ENCODE measurements at places on chromosomes 4 and X. TPM values are rescaled to one million over a fixed set of nuclear protein-coding genes. Genes with fewer than 3 reads are reported as not detected.
A peak's percentile ranks its signal among the peaks of the same experiment; 100 is the strongest.

DNA sequence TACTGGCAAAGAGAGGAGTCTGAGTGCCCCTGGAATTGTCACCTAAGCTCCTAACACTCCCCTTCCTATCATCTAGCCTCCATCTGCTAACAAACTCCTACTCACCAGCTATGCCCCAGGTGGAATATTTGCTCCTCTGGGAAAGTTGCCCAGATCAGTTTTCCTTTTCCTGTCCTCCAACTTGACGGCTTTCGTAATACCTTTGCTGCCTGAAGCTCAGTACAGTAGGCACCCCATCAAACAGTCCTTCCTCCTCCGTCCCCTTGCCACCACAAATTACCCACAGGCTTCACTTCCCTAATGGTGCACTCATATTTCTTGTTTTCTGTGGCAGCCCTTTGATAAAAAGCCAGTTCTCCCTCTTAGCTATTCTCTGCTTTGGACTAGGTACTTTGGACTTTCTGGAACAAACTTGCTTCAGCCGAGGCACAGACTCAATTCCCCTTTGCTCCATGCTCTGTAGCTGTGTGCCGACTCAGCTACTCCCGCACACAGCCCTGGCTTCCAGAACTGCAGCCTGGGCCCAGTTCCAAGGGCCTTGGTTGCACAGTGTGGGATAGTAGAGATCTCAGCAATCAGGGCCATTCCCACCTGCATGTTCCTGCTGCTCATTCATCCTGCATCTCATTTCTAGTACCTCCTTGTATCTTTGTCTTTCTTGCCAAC, 605.1 kb downstream of the BCOR start:
- H3K27ac ChIP-seq: no peak overlapping the region
- no peaks in the 10 kb centered on the region for H3K36me3 ChIP-seq
- no peak for DNase-seq

- H3K27me3 ChIP-seq: no peaks in the 10 kb centered on the region
- no peak for DNase-seq
- H3K4me1 ChIP-seq: no peaks in the 10 kb centered on the region
- no peak overlapping the region for H3K4me3 ChIP-seq
- no peaks in the 10 kb centered on the region for H3K36me3 ChIP-seq
- no peak overlapping the region for H3K27ac ChIP-seq
These were observed 399.6 kb upstream of the NDST3 start for GRCh38 chr4:117634716-117635115.

- no peak overlapping the region for H3K4me3 ChIP-seq
- no peak for DNase-seq
- no peaks in the 10 kb centered on the region for H3K36me3 ChIP-seq
- H3K27ac ChIP-seq: no peak overlapping the region
- H3K4me1 ChIP-seq: no peaks in the 10 kb centered on the region
- H3K27me3 ChIP-seq: no peaks in the 10 kb centered on the region
These were observed 149.5 kb downstream of the NR3C2 start for GRCh38 chr4:148292686-148293085.

GRCh38 chrX:14903891-14904290, 30.7 kb downstream of the MOSPD2 start:
- DNase-seq: peak; percentile 56
- no peak overlapping the region for H3K27ac ChIP-seq
- no peak overlapping the region for H3K4me3 ChIP-seq
- peaks cover 4% of the 10 kb centered on the region for H3K4me1 ChIP-seq
- H3K36me3 ChIP-seq: peaks cover 2% of the 10 kb centered on the region
- no peaks in the 10 kb centered on the region for H3K27me3 ChIP-seq

DNA sequence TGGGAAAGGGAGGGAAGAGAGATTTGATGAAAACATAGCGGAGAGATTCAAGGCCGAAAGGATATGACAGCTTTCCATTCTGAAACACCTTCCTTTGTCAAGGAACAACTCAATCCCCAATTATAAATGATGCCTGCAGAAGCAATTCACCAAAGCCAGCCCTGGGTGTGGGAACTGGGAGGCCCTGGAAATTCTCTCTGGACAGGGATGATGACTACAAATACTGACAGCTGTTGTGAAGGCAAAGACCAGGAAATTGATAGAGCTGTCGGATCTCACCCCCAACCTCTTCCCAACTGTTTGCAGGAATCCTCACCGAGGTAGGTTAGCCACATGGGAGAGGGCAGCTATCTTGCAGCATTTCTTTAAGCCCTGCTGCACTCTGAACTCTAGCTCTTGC, 54.3 kb downstream of the CCDC149 start:
- peaks cover 8% of the 10 kb centered on the region for H3K4me1 ChIP-seq
- no peak for DNase-seq
- H3K4me3 ChIP-seq: no peak overlapping the region

GRCh38 chrX:79854469-79854868, 160.1 kb upstream of the TBX22 start:
- no peaks in the 10 kb centered on the region for H3K4me1 ChIP-seq
- H3K36me3 ChIP-seq: no peaks in the 10 kb centered on the region
- no peaks in the 10 kb centered on the region for H3K27me3 ChIP-seq
- no peak overlapping the region for H3K4me3 ChIP-seq

GRCh38 chrX:10944136-10944885, 166.8 kb upstream of the HCCS start:
- no peaks in the 10 kb centered on the region for H3K27me3 ChIP-seq
- no peaks in the 10 kb centered on the region for H3K36me3 ChIP-seq
- DNase-seq: no peak
- no peaks in the 10 kb centered on the region for H3K4me1 ChIP-seq

DNA sequence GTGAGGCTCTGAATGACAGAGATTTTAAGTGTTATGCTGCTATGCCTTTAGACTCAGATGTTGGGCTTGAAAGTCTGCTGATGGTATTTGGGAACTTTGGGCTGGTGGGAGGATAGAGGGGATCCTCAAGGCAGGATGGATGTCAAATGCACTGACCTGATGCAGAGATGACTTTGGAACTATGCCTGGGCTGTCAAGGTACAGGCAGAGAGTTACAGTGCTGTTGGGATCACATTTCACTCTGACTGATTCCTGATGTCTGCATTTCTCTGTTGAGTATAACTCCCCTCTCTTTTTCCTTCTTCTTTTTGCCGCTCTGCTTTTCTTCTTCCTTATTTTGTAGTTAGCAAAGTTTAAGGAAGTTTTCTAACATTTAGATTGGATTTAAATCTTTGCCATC, 271.8 kb upstream of the ARX start:
- H3K4me1 ChIP-seq: no peaks in the 10 kb centered on the region
- H3K27me3 ChIP-seq: no peaks in the 10 kb centered on the region
- no peak overlapping the region for H3K27ac ChIP-seq
- no peaks in the 10 kb centered on the region for H3K36me3 ChIP-seq

The MAGEB10 gene
- total RNA-seq: not detected

GRCh38 chr4:24808955-24809354, 13.6 kb downstream of the SOD3 start:
- no peak for DNase-seq
- peaks cover 10% of the 10 kb centered on the region for H3K4me1 ChIP-seq
- H3K27me3 ChIP-seq: no peaks in the 10 kb centered on the region
- peaks cover 3% of the 10 kb centered on the region for H3K36me3 ChIP-seq

- peaks cover 3% of the 10 kb centered on the region for H3K36me3 ChIP-seq
- peak; percentile 65 for DNase-seq
These were observed 12.5 kb downstream of the HPF1 start for GRCh38 chr4:169745291-169745690.

GRCh38 chr4:124206779-124207605, 505.5 kb downstream of the ANKRD50 start:
- H3K4me1 ChIP-seq: peaks cover 6% of the 10 kb centered on the region
- no peaks in the 10 kb centered on the region for H3K27me3 ChIP-seq
- H3K4me3 ChIP-seq: no peak overlapping the region
- H3K36me3 ChIP-seq: no peaks in the 10 kb centered on the region

The MAGEC3 gene
- not detected for total RNA-seq

The GUCY1B1 gene
- 2.9 TPM for total RNA-seq

The BST1 gene
- total RNA-seq: 5.3 TPM

DNA sequence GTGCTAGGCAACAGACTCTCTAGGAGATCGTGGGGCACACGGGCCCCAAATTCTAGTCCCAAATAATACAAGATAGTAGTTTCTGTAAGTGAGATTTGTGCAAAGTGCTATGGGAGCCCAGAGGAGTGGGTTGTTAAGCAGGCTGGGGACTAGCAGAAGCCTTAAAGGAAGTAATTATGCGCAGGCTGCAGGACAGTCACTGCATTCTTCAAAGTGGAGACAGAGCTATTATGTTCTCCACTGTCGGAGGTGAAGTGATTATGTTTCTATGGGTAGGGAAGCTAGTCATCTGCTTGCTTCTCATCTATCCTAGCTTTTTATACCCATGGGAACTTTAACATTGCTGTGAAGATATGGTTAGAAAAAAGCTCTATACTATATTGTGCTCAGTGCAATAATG, 154.2 kb downstream of the CPE start:
- DNase-seq: no peak
- H3K27ac ChIP-seq: no peak overlapping the region
- no peaks in the 10 kb centered on the region for H3K36me3 ChIP-seq
- H3K4me3 ChIP-seq: no peak overlapping the region

GRCh38 chr4:177699365-177700213, 257.4 kb upstream of the AGA start:
- no peak overlapping the region for H3K4me3 ChIP-seq
- H3K27ac ChIP-seq: no peak overlapping the region
- no peaks in the 10 kb centered on the region for H3K36me3 ChIP-seq
- H3K4me1 ChIP-seq: no peaks in the 10 kb centered on the region
- peak; percentile 73 for DNase-seq
- H3K27me3 ChIP-seq: no peaks in the 10 kb centered on the region

GRCh38 chrX:23612846-23613245, 54.4 kb upstream of the PRDX4 start:
- DNase-seq: no peak
- H3K4me3 ChIP-seq: no peak overlapping the region
- no peaks in the 10 kb centered on the region for H3K4me1 ChIP-seq
- no peaks in the 10 kb centered on the region for H3K27me3 ChIP-seq
- no peak overlapping the region for H3K27ac ChIP-seq

GRCh38 chrX:139877710-139878414, 55.0 kb downstream of the ATP11C start:
- peaks cover 12% of the 10 kb centered on the region for H3K4me1 ChIP-seq
- DNase-seq: peak; percentile 20
- H3K27ac ChIP-seq: no peak overlapping the region
- no peak overlapping the region for H3K4me3 ChIP-seq

GRCh38 chr4:129994715-129995114, 898.8 kb downstream of the C4orf33 start:
- no peaks in the 10 kb centered on the region for H3K4me1 ChIP-seq
- DNase-seq: no peak
- no peak overlapping the region for H3K27ac ChIP-seq
- no peak overlapping the region for H3K4me3 ChIP-seq
- H3K27me3 ChIP-seq: no peaks in the 10 kb centered on the region
- H3K36me3 ChIP-seq: no peaks in the 10 kb centered on the region

DNA sequence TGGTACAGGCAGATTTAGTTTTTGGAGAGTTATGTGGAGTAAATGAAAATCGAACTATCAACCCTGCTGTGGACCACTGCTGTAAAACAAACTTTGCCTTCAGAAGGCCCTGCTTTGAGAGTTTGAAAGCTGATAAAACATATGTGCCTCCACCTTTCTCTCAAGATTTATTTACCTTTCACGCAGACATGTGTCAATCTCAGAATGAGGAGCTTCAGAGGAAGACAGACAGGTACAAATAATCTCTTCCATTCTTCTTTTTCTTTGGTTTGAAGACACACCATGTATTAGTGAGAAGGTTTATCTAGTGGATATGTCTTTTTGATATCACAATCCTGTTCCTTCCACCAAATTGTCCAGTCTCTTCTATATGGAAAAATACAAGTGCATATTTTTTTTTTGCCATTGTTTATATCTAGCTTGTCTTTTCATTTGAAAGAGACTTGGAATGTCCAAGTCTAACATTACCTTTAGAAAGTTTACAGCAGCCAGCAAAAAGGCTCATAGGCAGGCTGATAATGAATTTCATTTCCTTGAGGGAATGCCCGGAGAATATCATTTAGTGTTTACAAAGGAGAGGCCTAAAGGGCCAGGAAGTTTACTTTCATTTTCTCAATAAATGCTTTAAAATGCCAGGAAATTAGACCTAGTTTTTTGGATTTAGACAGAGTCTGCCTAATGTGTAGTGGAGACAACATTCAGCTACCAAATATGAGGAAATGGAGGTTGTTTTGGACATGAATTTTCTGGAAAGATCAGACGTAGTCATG, 18.6 kb downstream of the AFM start:
- H3K27ac ChIP-seq: no peak overlapping the region
- DNase-seq: peak; percentile 3
- no peak overlapping the region for H3K4me3 ChIP-seq
- H3K4me1 ChIP-seq: no peaks in the 10 kb centered on the region
- no peaks in the 10 kb centered on the region for H3K27me3 ChIP-seq
- H3K36me3 ChIP-seq: no peaks in the 10 kb centered on the region

The UGT2B17 gene
- total RNA-seq: not detected

- H3K27ac ChIP-seq: no peak overlapping the region
- DNase-seq: no peak
- no peak overlapping the region for H3K4me3 ChIP-seq
These were observed 339.5 kb upstream of the DIPK2B start for GRCh38 chrX:45540181-45540580.

GRCh38 chrX:72572248-72573157, at the start of gene HDAC8:
Gene HDAC8, minus strand, starts transcription at chrX:72572843. Its CDS starts 82 bp downstream, at chrX:72572761.
- peaks cover 5% of the 10 kb centered on the region for H3K36me3 ChIP-seq
- no peaks in the 10 kb centered on the region for H3K4me1 ChIP-seq
- peak within 1 kb of the TSS; percentile 90 for H3K4me3 ChIP-seq
- DNase-seq: peak; percentile 86
- H3K27ac ChIP-seq: peak within 1 kb of the TSS; percentile 83
